ENCODE measurements at places on chromosomes 16 and 17.
A peak's percentile ranks its signal among the peaks of the same experiment; 100 is the strongest.

GRCh38 chr16:72723781-72724180, 324.1 kb downstream of the ZFHX3 start:
- DNase-seq = no peak

GRCh38 chr17:50112694-50113093, 17.3 kb downstream of the SAMD14 start:
- DNase-seq = no peak

GRCh38 chr17:32142857-32143526, 690 bp downstream of the RHOT1 start:
- DNase-seq = peak; percentile 82

DNA sequence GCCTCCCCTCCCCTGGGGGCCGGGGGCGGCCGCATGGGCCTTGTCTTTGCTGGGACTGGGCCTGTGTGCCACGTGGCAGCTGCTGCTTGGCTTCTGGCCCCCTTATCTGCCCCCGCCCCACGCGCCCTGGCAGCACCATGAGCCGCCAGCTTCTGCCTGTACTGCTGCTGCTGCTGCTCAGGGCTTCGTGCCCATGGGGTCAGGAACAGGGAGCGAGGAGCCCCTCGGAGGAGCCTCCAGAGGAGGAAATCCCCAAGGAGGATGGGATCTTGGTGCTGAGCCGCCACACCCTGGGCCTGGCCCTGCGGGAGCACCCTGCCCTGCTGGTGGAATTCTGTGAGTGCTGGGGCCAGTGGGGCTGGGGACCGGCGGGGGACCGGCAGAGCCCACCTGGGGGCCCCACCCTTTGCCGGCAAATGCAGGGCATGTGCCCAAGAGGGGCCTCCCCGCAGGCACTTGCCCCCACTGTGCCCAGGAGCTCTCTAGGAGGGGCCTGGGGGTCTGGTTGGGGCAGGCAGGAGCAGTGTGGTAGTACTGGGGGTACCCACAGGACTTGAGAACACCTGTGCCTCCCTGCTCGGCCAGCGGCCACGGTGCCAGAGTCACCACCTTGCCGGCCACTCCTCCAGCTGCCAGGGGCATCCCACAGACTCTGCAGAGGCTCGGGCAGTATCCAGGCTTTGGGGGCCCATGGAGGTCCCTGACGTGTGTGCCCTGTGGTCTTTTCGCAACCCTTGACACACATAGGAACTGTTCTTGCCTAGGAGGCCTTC, at the start of gene PDIA2:
TSS of gene PDIA2 (plus strand) at position 132 of the 773 bp plus-strand sequence. CDS start at position 138, 6 bp downstream.
- no peak for DNase-seq

GRCh38 chr16:85090181-85090580, 22.1 kb downstream of the CIBAR2 start:
- DNase-seq = no peak

DNA sequence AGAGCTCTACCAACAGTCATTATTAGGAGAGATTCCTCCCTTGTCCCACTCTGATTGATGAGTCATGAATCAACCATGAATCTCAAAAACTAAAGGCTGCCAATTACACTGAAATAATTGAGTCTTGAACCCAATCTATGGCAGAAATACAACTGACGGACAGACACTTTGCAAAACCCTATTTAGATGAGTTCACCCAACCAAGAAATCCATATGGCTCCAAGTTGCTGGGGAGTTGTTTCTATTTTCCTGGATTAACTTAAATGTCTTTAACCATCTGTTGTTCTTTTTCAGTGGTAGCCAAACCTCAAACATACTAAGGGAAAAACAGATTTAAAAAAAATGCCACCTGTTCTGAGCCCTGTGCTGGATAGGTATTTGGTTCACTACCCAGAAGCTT, 151.0 kb downstream of the SHISA9 start:
- DNase-seq = no peak

DNA sequence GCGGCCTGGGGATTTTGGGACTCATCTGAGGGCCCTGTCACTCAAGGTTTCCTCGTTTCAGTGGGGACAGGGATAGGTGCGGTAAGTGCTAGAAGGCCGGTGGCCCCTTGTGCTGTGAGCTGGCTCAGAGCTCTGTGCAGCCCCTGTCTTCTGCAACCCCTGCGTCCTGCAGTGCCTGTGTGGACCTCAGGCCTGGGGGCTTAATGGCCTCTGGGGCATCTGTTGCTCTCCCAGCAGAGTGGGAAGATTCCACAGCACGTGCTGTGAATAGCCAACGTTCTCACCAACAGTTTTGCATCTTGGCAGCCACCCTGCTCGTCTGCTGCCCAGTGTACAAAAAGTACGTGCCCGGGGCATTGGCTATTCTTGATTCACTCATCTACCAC, 4.9 kb downstream of the FOXC2 start:
- no peak for DNase-seq
